ENCODE measurements at places on chromosomes 11 and 22.

DNA sequence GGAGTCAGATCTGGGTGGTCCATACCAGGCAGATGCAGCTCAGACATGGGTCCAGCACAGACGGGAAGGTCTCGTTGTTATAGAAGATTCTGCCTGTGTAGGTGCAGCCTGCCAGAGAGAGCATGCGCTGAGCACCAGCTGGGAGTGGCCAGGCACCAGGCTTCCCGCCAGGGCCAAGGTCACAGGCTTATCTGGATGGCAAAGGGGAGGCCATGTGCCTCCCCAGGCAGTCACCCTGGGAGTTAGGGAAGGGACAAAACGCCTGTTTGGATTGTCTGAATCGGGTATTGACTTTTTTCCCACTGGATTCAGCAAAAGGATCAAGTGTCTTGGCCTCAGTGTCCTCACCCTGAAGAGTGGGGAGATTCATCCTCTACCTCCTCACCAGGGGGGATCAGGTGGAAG, 26.5 kb downstream of the PGA5 start:
- no peak for DNase-seq

DNA sequence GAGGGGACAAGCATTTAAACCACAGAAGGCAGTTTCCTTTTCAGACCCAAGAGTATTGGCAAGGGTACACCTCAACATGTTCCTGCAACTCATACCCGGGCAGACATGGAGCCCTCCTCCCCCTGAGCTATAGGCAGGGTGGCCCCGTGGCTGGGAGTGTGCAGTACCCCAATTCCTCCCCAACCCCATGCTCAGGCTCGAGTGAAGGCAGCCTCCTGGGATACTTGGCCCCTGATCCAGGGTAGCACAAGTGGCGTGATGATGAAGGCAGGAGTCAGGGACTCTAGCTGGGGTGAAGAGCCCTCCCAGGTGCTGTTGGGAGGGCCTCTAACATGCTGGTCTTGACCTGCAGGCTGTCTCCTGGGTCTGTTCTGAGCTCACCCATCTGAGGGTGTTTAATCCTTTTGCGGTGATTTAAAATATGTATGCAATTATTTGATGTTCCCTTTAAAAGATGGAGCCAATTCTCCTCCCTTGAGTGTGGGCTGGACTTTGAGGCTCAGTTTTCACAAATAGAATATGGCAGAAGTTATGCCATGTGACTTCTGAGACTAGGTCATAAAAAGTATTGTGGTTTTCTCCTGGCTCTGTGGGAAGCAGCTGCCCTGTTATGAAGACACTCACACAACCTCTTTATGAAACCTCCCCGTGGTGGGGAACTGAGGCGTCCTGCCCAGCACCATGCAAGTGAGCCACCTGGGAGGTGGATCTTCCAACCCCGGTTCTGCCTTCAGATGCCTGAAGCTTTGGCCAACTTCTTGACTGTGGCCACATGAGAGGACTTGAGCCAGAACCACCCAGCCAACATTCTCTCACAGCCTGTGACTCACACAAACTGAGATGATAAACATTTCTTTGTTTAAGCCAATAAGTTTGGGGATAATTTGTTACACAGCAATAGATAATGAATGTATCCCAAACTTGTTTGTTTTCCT, 54.7 kb upstream of the NECTIN1 start:
- no peak for DNase-seq

DNA sequence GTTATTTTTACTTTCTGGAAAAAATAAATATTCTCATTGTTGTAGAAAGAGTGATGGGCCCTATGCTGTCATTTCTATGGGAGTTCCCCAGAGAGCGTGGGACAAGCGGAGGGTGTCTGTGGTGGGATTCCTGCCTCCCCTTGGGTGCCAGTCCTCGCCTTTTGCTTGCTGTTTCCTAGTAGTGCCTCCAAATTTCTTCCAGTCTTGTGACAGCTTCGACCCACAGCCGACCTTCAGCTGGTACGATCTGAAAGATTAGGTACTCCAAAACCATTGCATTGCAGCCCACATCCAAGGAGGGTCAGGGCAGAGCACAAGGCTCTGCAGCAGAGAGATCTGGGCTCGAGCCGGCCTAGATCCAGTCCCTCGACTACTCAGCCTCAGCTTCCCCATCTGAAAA, 58.9 kb upstream of the EMID1 start:
- DNase-seq, result no peak

- no peak for DNase-seq
Observed at GRCh38 chr22:22348815-22349454, 104.3 kb downstream of the VPREB1 start.

DNA sequence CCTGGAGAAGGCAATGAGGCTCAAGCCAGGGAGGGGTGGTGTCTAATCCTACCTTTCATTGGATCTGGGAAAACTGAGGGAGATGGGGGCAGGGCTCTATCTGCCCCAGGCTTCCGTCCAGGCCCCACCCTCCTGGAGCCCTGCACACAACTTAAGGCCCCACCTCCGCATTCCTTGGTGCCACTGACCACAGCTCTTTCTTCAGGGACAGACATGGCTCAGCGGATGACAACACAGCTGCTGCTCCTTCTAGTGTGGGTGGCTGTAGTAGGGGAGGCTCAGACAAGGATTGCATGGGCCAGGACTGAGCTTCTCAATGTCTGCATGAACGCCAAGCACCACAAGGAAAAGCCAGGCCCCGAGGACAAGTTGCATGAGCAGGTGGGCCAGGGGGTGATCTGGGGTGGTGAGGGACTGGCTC, at the start of gene FOLR1:
TSS of gene FOLR1 (plus strand) at position 180 of the 421 bp plus-strand sequence. CDS start at position 214, 34 bp downstream.
- DNase-seq, result no peak

GRCh38 chr11:107590460-107591377, at the start of gene ELMOD1:
ELMOD1 (plus strand) TSS chr11:107591147; CDS start chr11:107618190, 27,043 bp downstream.
- DNase-seq, result peak; percentile 67

DNA sequence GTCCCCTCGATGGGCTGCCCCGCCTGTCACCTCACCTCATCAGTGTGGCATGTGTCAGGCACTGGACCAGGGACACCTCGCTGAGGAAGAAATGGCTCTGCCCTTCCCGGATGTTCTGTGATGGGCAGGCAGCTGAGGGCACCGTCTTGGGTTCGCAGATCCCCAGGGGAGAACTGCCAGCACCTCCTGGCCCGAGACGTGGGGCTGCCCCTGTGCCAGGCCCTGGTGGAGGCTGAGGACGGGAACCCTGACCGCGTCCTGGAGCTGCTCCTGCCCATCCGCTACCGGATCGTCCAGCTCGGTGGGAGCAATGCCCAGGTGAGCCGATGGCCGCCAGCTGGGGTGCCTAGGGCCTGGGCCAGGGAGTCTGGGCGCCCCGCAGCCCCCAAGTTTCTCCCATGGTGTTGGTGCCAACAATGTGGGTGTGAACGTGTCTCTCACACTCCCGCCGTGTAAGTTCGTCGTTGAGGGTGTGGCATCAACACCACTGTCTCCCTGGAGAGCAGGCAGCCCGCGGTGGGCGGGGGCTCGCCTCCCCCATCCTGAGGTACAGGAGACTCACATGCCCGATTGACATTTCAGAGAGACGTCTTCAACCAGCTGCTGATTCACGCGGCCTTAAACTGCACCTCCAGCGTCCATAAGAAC, 7.3 kb upstream of the GTSE1 start:
- no peak for DNase-seq

- no peak for DNase-seq
Observed at GRCh38 chr22:22158207-22158816, 86.3 kb upstream of the VPREB1 start.

DNA sequence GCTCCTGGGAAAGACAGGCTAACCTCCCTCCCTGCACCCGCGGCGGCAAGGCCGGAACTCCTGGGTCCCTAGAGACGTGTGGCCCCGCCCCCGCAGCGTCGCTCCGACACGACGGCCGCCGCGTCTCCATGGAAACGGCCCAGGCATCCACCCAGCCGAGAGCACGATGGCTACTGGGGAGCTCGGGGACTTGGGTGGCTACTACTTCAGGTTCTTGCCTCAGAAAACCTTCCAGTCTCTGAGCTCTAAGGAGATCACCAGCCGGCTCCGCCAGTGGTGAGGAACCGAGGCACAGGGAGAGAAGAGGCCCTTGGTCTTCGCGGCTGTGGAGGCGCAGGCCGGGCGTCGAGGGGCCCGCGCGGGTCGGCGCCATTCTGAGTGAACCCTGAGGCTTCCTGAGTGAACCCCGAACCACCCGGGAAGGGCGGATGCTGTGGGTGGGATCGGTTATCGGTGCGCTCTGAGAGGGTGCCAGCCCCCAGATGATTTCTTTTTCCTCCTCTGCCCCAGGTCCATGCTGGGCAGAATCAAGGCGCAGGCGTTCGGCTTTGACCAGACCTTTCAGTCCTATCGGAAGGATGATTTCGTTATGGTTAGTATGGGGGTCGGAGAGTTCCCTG, at the start of gene CFAP300:
TSS of gene CFAP300 (plus strand) at position 133 of the 620 bp plus-strand sequence. CDS start at position 167, 34 bp downstream.
- peak; percentile 23 for DNase-seq

DNA sequence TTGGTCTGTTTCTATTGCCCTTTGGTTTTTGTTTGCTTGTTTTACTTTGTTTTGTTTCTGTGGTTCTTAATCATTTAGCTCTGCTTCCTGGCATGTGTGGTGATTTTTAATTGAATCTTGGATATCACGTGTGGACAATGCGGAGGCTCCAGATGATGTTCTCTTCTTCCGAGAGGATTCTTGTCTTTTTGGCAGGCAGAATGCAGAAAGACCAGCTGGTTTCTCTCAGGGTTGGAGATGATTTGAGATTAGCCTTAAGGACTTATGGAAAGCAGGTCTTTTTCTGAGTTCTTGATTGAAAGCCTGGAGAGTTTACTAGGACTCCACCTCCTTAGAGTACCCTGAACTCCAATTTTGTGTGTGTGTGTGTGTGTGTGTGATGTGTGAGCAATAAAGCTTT, 21.0 kb upstream of the ANO1 start:
- DNase-seq, result no peak

DNA sequence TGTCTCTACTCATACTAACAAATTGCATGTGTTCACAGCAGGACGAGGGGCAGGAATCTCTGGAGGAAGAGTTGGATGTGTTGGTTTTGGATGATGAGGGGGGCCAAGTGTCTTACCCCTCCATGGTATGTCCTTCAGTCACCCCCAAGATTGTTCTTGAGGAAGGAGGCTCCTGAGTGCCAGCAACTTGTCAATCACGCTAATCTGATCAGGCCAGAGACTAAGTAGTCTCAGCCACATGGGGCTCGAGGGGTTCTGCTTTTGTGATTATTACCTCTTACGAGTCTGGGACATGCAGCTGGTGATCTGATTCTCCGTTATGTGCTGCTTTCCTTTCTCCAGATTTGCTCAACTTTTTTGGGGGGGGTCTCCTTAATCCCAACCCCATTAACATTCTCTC, 54.3 kb downstream of the CTNND1 start:
- DNase-seq, result no peak

- DNase-seq, result no peak
Observed at GRCh38 chr11:130528298-130529261, 80.1 kb downstream of the ADAMTS15 start.

- DNase-seq, result no peak
Observed at GRCh38 chr11:60890696-60891095, 15.7 kb downstream of the PRPF19 start.

DNA sequence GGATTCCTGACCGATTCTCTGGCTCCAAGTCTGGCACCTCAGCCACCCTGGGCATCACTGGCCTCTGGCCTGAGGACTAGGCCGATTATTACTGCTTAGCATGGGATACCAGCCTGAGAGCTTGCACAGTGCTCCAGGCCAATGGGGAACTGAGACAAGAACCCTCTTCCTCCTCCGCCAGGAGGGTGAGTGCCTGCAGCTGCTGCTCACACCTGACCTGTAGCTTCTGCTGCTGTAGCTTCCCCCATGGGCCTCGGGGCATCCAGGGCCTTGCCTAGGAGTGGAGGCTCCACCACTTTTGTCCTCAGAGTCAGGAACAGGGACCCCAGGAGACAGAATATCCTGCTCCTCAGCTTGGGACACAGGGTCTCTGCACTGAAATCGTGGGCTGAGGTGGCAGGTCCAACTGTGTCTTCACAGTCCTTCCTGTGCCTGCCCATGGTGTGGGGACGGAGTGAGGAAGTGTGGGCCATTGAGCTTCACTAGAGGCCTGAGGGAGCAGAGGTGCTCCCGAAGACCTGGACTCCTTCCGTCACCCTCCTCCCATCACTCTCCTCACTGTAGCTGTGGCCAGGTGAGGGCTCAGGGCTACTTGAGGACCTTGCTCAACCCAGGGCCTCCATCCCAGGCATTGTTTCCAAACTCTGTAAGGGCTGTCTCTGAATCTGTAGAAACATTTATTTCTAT, 103.8 kb downstream of the ZNF280B start:
- DNase-seq, result peak; percentile 40

DNA sequence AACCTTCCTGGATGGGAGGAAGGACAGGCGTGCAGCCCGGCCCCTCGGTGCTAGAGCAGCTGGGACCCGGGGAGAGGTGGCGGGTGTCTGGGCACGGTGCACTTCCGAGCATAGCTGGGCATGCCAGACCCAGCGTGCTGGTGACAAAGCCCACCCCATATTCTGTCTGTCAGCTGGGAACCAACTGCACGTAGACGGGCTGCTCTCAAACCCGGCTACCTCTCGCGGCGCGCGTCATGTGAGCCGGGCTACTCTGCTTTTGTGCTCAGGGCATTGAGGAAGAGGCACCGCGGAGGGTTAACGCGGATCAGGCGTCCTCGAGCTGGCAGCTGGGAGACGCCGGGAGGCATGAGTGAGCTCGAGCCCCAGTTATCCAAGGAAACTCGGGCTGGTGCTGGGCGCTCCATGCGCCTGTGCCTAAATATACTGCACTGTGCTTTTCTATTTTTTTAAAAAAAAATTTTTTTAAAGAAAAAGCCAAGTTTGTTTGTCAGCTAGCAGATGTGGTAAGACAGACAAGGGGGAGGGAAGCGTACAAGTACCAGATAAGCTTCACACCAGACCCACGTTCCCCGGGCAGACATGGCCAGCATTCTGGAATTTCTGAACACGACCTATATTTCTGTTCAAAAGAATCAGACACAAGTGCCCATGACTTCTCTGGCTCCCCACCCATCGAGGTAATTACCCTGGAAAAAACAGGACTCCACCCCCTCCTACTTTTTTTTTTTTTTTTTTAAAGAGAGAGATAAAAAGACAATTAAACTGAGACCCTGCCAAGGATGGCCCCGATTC, 425.6 kb downstream of the SHANK2 start:
- DNase-seq, result no peak

- DNase-seq, result no peak
Observed at GRCh38 chr22:27865496-27865895, 53.6 kb downstream of the PITPNB start.

- no peak for DNase-seq
Observed at GRCh38 chr22:46030231-46030880, 53.4 kb upstream of the WNT7B start.

DNA sequence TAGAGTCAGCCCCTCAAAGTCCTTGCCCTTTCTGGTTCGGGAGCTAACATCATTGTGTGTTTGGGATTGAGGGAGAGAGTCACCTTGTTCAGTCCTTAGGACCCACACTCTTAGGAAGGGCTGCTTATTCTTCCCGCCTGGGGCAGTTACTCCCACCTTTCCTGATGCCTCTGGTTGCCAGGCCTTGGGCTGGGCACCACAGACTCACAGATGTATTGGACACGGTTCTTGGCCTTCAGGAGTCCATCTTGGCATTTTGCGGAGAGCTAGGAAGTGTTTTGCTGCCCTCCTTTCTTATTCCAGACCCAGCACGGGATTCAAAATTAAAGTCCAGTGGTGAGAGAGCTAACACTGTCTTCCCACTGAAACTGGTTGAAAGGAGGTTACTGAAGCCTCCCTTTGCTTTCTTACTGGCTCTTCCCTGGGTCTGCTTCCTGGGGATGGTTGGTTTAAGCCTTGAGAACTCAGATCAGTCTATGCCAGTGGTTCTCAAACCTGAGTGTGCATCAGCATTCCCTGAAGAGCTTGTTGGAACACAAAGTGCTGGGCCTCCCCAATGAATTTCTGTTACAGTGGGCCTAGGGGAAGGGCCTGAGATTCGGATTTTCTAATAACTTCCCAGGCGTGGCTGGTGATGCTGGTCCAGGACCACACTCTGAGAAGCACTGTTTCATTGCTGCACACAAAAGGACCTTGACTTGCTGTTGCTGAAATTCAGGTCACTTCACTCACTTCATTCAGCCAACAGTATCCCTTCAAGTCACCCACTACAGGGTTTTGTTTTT, 1.4 kb downstream of the OSBP2 start:
- DNase-seq, result no peak
